NCI-H1092 (cell line): ENCODE measurements at places on chromosomes 6 and 20.

- DNase-seq = no peak
Measured at GRCh38 chr6:47952640-47953039, 158.4 kb downstream of the PTCHD4 start.

DNA sequence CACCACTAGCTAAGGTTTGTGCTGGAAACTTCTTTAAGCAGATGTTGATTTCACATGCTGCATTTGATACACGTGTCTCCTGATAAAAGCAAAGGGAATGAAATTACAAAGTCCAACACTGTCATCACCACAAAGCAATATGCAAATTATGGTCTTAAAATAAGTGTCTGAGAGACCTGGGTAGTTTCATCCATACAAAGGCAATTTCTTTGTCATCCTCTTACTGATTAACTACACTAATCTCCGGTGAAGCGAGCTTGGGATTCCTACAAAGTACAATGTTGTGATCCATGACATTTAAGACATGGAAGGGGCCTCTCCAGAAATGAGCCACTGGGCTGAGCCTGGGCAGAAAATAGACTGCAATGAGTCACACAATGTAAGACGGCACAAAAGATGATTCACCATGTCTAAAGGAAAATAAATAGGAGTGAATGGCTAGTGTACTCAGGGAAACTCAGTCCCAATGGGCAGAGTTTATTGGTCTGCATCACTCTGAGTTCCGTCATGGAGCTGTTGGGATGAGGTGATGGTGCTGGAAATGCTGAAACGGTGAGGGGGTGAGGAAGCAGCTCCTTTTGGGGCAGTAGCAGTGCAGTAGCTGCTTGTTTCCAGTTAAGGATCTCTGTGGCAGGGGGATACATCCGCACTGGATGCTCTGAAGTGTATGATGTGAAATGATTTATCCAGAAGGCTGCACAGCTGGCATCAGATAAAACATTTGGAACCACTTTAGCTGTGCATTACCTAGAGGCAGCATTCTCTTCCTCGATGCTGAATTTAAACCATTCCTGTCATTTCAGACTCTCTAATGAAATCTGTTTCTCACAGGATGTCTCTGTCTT lies 103.3 kb downstream of the IBTK start:
- no peak for DNase-seq

GRCh38 chr6:165956874-165957273 lies 210.8 kb downstream of the TBXT start:
- no peak for DNase-seq

GRCh38 chr6:84618836-84619235 lies 145.6 kb downstream of the TBX18 start:
- no peak for DNase-seq

DNA sequence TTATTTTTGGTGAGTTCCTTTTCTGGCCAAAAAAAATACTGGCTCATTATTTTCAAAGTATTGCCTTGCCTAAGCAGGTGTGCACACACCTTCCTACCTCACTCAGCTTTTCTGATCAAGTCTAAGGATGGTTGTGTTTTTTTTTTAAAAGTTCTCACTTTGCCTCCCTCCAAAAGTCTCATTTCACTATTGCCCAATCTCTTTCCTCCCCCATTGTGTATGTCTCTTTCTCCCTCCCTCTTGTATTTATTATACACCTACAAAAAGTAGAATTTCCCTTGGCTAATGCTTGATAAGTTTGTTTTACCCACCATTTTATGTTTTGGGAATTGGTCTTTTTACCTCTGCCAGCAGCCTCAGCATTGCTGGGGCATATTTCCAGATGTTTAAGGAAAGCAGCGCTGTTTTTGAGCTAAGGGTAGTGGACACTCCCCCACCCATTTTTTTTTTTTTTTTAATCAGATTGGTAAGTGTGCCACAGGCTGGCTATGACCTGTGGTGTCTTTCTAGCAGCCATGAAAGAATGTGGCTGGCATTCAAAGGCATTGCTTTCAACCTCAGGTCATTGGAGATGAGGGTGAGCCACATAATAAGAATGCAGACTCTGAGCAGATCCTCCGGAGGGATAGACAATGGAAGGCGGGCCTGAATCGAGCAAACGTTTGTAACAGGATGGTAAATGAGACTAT lies 668.6 kb downstream of the UTRN start:
- no peak for DNase-seq

GRCh38 chr6:89961481-89961880 lies 67.2 kb downstream of the GJA10 start:
- DNase-seq = no peak

GRCh38 chr20:1422753-1423152 lies 29.9 kb upstream of the FKBP1A start:
- DNase-seq = no peak

DNA sequence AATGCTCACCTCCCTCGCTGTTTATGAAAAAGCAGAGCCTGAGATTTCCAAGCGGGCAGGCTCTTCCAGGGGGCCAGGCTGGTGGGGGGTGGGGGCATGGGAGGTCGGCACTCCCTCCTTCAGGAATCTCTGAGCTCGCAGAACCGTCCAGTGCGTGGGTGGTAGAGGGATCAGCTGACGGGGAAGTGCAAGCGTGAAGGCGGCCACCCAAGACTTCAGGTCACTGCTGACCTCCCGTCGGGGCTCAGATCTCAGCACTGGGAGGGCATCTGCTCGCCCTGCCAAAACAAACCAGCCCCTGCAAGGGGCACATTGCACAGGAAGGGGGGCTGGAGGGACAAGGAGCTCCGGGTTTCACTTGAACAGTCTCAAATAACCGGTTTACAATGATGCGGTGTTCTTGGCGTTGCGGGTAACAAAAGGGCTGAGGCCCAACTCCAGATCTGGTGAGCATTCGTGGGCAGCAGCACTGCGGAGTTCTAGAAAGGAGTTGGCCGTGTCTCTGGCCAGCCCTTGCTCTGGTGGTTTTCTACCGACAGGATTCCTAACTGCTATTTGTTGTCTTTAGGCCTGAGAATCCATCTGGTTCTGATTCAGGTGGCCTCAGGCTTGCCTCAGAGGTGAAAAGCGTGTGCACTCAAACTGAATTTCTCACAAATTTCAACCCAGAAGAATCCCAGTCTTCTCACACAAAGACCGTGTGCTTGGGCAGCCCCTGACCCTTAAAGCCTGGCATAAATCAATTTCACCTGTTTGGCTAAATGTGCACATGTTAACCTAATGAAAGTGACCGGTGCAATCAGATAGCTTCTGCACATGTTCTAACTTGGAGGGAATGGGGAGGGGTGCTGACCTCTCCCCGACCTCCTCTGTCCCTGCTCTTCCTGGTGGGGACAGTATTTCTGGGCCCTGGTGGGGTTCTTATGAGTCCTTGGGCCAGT lies 191.6 kb downstream of the MYLK4 start:
- no peak for DNase-seq
